Neural crest cell (in vitro differentiated cells): ENCODE measurements at places on chromosomes 4 and X.

DNA sequence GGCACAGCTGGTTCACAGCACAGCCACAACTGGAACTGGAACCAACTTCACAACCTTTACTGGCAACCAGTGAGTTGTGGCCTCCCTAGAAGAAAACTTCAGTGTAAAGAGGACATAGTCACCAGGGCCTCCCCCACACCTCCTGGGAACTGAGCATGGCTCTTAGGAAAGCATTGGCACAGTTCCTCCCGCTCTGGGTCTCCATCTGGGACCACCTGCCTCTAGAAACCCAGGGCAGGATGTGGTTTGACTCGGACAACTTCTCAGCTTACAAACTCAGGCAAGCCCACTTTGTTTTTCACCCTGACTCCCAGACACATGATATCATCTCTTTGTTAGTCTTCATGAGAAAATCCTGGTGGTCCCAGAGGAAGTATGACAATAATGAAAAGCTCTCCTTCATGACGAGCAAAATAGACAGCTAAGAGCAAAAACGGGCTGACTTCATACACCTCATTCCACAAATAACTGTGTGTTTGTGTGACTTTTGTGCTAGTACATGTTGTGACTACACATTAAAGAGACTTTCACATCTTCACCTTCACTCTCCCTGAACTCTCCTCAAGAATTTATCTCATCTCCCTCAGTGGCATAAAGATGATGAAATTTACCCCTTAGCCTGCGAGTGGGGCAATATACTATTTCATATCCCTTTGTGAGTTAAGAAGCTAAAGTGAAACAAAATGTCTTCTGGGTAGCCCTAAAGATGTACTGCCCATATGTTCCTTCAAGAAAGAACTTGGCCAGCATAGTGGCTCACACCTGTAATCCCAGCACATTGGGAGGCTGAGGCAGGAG lies 75.4 kb downstream of the SH3KBP1 start:
- H3K27me3 ChIP-seq: no peaks in the 10 kb centered on the region
- H3K4me3 ChIP-seq: no peak overlapping the region
- peaks cover 5% of the 10 kb centered on the region for H3K4me1 ChIP-seq

GRCh38 chr4:123739806-123740205 lies 343.2 kb downstream of the SPRY1 start:
- DNase-seq: no peak
- no peaks in the 10 kb centered on the region for H3K27me3 ChIP-seq
- H3K36me3 ChIP-seq: peaks cover 3% of the 10 kb centered on the region
- no peak overlapping the region for H3K27ac ChIP-seq
- no peak overlapping the region for H3K4me3 ChIP-seq

DNA sequence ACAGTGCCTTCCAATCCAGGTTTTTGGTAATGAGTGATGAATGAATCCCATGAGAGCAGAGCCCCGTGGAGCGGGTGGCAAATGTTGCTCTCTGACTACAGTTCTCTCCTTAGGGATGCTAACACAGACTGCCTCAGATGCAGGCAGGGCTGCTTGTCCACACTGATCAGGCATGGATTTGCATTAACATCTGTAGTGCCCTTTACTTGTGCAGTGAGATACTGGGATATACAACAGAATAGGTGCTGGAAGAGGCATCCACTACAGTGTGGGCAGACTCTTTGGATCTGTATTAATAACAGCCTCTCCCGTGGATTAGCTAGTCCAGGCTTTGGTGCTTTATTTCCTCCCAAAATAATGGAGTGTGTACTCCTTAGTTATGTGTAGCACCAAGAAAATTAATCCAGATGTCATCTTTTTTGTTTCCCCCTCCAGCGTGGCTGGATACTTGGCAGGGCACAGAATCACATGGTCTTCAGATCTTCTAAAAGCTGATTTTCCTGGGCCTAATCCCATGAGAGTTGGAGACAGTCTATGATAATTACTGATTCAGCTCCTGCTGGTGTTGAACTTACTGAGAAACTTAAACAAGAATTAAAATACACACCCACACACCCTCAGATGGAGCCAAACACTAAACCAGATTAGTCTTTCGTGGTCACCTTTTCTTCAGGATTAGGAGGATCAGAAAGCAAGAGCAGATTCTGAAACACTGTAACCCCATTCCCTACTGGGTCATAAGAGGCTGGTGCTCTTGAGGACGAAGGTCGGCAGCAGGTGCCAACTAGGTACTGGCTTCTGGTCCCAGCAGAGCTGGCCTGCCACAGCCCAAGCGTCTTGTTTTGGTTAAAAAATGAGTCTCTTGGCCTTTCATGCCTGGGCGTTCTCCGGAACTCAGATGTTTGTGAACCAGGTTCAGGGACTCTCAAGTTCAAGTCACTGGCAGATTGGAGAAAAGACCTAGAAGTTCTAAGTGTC lies 23.1 kb upstream of the NAP1L5 start:
- peaks cover 44% of the 10 kb centered on the region for H3K36me3 ChIP-seq
- H3K27ac ChIP-seq: no peak overlapping the region
- no peak overlapping the region for H3K4me3 ChIP-seq
- H3K4me1 ChIP-seq: no peaks in the 10 kb centered on the region
- DNase-seq: no peak

- H3K4me1 ChIP-seq: no peaks in the 10 kb centered on the region
- no peak overlapping the region for H3K4me3 ChIP-seq
- DNase-seq: peak; percentile 10
- no peaks in the 10 kb centered on the region for H3K27me3 ChIP-seq
- H3K36me3 ChIP-seq: peaks cover 3% of the 10 kb centered on the region
Observed at GRCh38 chr4:147924604-147925412, 192.9 kb downstream of the ARHGAP10 start.

DNA sequence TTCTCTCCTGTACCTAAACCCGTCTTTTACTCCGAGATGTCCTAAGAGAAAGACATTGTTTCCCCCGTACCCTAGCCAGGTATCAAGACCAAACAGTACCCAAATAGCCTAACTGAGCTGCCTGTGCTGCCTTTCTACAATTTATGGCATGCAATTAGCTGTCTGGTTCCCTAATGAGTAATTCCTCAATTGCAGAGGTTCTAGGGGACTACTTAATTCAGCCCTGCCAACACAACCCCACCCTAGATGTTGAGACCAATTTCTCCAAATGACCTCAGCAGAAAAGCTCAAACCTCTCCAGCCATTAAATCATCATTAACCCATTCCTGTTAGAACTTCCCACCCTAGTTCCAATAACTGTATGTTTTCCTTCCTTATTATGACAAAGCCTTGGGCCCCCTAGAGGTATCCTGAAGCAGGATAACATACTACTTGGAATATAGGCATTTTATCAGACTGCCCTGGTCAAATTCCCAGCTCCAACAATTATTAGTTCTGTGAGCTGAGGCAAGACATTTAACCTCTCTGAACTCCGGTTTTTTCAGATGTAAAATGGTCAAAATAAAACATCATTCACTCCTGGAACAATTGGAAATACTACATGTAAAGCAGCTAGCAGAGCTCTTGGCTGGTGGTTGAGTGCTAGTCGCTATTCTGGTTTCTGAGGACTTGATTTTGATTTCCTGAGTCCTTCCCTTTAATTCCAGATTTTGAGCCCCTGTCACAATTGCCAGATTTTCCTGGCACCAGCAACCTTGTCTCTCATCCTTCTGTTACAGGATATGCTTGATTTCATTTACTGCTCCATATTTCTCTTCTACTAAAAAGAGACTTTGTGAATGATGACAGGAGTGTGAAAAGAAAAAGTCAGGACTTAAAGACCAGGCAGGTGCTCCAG lies 244.6 kb upstream of the TENM3 start:
- H3K4me1 ChIP-seq: no peaks in the 10 kb centered on the region
- DNase-seq: no peak
- no peaks in the 10 kb centered on the region for H3K36me3 ChIP-seq

DNA sequence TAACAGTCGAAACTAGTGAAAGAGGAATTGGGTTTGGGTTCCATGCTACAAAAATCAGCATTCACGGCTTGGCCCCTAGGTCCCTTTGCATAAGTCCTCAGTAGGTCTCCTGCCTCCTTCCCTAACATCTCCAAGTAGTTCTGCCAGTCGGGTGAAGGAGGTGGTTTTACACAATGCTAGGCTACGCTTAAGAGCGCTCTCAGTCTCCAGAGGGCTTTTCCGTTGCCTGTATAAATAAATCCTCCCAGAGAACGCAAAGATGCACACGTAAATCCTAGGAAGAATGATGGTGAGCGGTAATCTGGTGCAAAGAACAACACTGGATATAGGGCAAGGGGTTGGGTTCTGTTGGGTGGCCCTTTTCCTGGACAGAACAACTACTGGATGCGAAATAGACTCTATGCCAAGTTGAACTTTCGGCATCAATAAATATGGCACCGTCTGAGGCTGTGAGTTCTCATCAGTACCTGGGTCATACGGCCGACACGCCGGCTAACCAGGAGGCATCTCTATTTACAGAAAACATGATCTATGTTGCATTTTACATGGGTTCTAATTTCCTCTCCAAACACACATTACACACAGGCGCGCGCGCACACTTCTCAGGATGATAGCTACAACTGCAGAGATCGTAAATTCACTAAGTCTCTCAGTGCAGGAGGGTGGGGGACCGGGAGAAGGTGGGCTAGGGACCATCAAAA lies 1.3 kb downstream of the CAMK2D start:
- peak overlapping the region; percentile 98 for H3K4me3 ChIP-seq
- no peaks in the 10 kb centered on the region for H3K27me3 ChIP-seq
- H3K27ac ChIP-seq: peak overlapping the region; percentile 53
- H3K36me3 ChIP-seq: no peaks in the 10 kb centered on the region
- peak; percentile 3 for DNase-seq

GRCh38 chr4:25283948-25284347 lies 28.6 kb upstream of the ZCCHC4 start:
- peaks cover 3% of the 10 kb centered on the region for H3K36me3 ChIP-seq
- no peak overlapping the region for H3K27ac ChIP-seq
- H3K4me3 ChIP-seq: no peak overlapping the region
- peaks cover 16% of the 10 kb centered on the region for H3K27me3 ChIP-seq
- no peak for DNase-seq

DNA sequence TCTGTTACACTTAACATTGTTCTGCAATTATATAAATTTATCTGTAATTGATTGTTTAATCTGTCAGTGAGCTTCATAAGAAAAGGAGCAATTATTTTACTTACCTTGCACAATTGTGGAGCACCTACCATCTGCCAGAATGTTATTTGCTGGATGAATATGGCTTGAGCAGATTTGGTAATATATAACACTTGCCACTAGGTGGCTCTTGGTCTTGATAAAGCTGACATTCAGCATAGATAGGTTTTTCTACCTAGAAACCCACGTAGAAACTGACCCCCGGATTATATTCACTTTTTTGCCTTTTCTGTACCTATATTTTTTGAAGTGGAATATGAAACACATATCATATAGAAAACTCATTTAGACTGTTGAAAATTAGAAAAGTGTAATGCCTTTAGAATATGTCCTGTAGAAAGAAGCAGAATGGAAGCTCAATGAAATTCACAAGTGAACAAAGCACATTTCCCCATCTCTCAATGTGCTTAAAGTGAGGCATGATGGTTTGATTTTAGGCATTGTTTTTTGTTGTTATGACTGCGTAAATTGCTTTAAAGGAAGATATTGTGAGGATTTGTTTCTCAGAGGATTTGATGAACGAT lies 9.5 kb downstream of the RBPJ start:
- H3K4me3 ChIP-seq: no peak overlapping the region
- no peak for DNase-seq
- H3K36me3 ChIP-seq: no peaks in the 10 kb centered on the region

DNA sequence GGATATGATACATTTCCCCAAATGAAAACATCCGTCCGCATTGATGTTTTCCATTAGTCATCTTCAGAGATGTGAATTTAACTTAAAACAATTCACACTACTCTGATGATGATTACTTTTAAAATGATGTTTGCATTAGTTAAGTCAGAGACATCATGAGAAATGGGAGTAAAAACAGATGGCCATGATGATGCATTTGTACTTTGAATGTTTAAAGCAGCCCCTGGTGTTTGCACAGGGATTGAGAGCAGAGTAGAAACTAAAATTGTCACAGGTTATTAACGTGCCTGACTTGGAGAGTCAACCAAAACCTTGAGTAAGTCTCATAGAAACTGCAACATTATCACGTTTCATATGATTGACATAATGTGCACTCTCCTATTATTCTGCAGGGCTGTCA lies 117.2 kb downstream of the CFAP299 start:
- no peak overlapping the region for H3K27ac ChIP-seq
- no peaks in the 10 kb centered on the region for H3K4me1 ChIP-seq

DNA sequence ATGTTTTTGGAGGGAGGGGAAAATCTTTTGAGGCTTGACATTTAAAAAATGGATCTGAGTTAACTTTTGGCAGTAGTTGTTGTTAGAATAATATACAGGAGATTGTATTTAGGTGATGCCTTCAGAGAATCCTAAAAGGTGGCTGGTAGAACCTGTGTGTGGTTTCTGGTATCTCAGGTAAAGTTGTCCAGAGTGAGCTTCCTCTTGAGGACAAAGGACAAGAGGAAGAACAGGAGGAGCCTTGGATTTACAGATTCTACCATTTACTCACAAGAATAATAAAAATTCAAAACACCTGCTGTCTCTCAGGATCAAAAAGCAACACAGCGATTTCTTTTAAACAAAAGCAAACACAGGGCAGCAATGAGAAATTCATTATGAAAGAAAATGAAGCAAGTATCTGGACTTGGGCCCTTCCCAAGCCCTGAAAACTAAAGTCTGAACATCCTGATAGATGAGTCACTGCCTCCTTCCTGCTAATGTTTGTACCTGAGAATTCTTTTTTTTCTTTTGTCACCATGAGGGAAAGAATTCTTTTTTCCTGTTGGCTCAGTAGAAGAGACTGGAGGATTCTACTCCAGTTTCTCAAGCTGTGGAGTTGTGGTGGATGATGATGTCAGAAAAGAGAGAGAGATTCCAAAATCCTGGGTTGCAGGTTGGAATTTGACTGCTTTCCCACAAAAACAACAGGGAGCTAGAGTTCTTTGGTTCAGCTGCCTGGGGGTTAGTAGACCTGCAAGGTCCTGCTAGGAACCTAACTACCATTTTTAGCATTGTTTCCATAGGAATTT lies 31.5 kb upstream of the RAPGEF2 start:
- no peaks in the 10 kb centered on the region for H3K36me3 ChIP-seq
- DNase-seq: no peak
- H3K4me3 ChIP-seq: no peak overlapping the region
- H3K27ac ChIP-seq: no peak overlapping the region
